NCI-H1092 (cell line): ENCODE measurements at places on chromosomes 5 and 9.

DNA sequence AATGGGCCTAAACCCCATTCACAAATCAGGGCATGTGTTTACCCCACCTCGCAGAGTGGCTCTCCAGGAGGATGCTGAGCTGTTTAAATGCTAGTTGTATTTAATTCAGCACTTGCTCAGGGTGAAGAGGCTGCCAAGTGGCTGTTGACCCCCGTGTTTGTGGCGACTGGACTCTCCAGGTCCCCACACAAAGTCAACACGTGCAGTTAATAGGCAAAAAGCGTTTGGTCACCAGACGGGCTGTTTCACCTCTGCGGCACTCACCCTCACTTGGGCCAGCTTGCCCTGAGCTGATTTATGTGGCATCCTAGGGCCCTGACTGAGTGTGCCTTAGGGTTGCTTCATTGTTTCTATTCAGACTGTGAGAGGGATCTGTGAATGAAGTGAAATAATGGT is 152.3 kb downstream of the GAS1 start:
- DNase-seq = no peak

GRCh38 chr5:36377192-36377591 is 75.5 kb upstream of the RANBP3L start:
- DNase-seq = no peak

DNA sequence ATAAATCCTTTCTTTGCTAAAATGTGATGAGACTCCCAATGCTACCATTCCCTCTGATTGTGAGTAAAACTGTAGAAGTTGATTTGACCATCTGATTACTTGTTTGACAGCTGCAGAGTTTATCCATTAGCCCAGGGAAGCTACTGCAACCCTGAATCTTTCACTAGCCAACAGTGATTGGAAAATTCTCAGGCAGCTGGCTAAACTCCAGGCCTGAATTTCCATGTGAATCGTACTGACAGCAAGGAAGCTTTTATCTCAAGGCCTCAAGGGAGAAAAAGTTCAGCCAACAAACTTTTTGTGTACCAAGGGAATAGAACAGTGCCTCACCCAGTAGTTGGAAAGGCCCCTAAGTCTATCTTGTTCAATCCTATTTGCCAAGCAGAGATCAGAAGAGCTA is 246.7 kb upstream of the TRPM3 start:
- DNase-seq = no peak

- no peak for DNase-seq
These were observed 80.5 kb upstream of the LMX1B start for GRCh38 chr9:126532951-126533925.

- no peak for DNase-seq
These were observed 48.1 kb downstream of the G3BP1 start for GRCh38 chr5:151819830-151820229.

DNA sequence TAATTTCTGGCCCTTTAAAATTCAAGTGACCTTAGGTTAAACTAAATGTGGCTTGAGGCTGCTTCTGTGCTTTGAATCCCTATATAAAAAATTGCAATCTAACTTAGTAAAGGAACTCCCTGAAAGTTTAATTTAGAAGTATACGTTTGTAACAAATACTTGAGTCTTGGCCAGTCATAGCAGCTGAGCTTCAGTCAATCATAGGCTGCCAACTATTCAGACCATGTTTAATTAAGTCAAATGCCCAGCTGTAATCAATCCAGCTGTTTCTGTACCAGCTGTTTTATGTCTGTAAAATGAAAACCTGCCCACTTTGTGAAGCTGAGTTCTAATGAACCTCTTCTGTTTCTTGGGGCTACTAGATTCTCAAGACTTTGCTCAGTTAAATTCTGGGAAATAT is 760.1 kb downstream of the MAT2B start:
- DNase-seq = no peak

DNA sequence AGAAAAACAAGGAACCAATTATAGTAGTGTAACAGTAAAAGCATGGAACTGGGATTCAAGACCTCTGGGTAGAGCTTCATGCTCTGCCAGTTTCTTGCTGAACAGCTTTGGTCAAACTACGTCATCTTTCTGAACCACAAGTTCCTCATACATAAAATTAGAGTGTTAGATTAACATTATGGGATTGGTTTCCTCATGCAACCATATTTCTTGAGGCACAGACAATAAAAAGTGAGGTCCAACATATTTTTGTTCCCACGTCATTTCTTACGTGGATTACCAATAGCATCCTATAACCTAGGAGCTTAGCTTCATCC is 354.8 kb downstream of the TMEM232 start:
- DNase-seq = no peak

DNA sequence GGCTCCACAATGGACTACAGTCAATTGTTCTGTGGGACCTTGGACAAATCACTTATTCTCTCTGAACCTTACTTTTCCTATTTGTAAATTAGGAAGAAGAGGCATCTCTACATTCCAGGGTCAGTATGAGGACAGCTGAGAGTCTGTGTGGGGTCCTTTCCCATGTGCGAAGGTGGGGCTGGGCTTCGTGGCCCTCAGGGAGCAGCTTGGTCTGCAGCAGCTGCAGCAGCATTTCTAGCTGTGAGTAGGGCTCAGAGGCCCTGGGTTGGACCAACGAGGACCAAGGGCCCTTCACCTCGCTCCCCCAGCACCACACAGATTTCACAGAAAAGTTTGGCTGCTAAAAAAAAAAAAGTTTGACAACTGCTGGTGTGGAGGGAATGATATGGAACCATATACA is 9.4 kb upstream of the DDX41 start:
- no peak for DNase-seq

DNA sequence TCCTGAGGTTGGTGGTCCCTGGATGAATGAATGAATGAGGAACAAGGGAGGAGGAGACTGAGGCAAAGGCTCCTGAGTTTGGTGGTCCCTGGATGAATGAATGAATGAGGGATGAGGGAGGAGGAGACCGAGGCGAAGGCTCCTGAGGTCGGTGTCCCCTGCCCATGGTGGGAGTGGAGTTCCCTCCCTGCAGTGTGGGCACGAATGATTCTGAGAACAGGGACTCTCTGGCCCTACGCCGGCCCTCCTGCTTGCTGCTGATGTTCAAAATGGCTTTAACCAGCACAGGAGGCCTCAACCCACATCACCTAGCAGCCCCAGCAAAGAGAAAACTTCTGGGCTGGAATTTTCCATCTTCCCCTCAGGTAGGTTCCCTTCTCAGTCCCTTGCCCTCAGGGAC is 377.8 kb downstream of the IRX2 start:
- no peak for DNase-seq

DNA sequence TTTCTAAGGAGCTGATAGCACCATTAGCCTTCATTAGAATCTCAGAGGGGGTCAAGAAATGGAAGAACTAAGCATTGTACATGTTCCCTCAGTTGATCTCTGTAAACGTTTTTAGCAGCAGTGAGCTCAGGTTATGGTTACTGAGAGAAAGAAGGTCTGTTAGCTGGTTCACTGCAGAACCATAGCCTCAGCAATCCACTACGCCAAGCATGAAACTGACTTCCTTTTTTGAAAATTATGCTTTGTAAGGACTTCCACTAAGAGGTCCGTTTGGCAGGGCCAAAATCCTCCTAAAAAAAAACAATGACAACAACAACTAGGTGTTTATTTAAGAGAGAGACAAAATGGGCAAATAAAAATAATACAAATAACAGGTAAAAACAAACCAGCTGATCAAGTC is 273.3 kb downstream of the AOPEP start:
- no peak for DNase-seq

DNA sequence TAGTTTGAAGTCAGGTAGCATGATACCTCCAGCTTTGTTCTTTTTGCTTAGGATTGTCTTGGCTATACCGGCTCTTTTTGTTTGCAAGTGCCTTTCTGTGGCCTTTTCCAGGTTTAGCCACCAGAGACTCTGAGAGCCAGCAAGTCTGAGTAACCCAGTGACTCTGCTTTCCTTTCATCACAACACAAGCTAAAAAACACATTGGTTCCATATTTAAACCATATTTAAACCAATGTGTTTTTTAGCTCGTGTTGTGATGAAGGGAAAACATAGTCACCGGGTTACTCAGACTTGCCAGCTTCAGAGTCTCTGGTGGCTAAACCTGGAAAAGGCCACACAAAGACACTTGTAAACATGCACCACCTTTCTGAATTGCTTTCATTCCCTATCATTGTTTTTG is 493.3 kb downstream of the NTRK2 start:
- no peak for DNase-seq

DNA sequence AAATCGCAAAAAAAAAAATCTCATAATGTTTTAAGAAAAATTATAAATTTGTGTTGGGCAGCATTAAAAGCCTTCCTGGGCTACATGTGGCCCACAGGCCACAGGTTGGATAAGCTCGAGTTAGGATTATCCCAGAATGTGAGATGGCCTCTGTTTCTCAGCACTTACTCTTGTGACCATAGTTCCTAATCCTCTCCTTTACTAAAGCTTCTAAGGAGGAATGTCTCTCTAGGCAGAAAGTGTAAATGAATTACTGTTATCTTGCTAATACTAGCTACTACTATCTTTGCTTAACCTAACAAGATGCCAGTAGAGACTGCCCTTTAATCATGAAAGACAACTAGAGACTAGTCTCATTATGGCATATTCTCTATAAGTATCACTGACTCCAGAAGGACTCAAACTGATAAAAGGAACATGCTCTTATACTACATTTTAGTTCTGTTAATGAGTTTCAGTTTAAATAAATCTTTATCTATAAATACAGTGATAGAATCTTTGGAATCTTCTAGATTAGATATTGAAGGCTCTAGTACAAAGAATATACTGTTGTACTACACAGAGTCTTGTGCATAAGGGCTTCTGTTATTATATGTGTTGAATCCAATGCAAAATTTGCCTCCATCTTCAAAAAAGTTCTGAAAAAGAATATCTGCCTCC is 13.8 kb downstream of the INVS start:
- DNase-seq = no peak

DNA sequence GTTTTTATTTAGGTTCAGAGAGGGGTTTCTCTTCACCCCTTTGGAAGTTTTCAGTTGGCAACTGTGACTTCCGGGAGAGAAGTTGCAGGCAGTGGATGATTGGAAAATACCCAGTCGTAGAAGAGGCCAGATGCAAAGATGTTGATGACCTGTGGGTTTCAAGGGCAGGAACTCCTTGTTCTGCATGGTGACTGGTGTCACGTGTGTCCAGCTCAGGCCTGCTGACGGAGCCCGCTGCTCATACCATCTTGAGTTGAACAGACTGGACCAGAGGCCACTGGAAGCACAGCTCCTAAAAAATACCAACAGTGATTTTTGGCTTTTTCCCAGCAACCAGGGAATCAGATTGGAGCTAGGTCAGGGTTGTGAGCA is 243.9 kb upstream of the KLF4 start:
- no peak for DNase-seq
